ENCODE measurements at places on chromosomes 11 and 22. TPM values are rescaled to one million over a fixed set of nuclear protein-coding genes. Genes with fewer than 3 reads are reported as not detected.

The CD81 gene
- polyA plus RNA-seq, result 784 TPM

The APOA5 gene
- not detected for polyA plus RNA-seq

The PANX3 gene
- not detected for polyA plus RNA-seq

The FGF19 gene
- not detected for polyA plus RNA-seq

The APOC3 gene
- polyA plus RNA-seq, result not detected

The C11orf86 gene
- polyA plus RNA-seq, result 54.8 TPM

The C11orf68 gene
- polyA plus RNA-seq, result 55.3 TPM

The C1QTNF5 gene
- polyA plus RNA-seq, result 19.1 TPM

The TPH1 gene
- polyA plus RNA-seq, result 22.7 TPM

The RFPL2 gene
- not detected for polyA plus RNA-seq

The SERPING1 gene
- 473 TPM for polyA plus RNA-seq

The ZNF214 gene
- polyA plus RNA-seq, result 1.2 TPM

Measured in aorta (tissue), 5 donors.